Uterine smooth muscle cell (primary cell): ENCODE measurements at places on chromosomes 2 and 18. TPM values are rescaled to one million over a fixed set of nuclear protein-coding genes. Genes with fewer than 3 reads are reported as not detected.

The PRSS56 gene
- not detected in 2 replicates for total RNA-seq

The TUBB8B gene
- total RNA-seq, result not detected in 2 replicates

The SIGLEC15 gene
- total RNA-seq, result 0.87 and 1.2 TPM in 2 replicates

The ATF2 gene
- total RNA-seq, result 44.6 and 59.7 TPM in 2 replicates

The TNS1 gene
- total RNA-seq, result 64.6 and 97.8 TPM in 2 replicates

The STPG4 gene
- 0.12 and 0.44 TPM in 2 replicates for total RNA-seq

The TFCP2L1 gene
- total RNA-seq, result under 0.01 TPM in 2 replicates

The FTCDNL1 gene
- total RNA-seq, result 1.3 and 4.1 TPM in 2 replicates

The HSPD1 gene
- total RNA-seq, result 316 and 383 TPM in 2 replicates

The CCDC74B gene
- 7.5 and 9.8 TPM in 2 replicates for total RNA-seq

The STRADB gene
- total RNA-seq, result 56.7 and 57.8 TPM in 2 replicates

The IL1R2 gene
- not detected in 2 replicates for total RNA-seq

The MYO1B gene
- 86.9 and 109 TPM in 2 replicates for total RNA-seq

The PTPN2 gene
- 22.4 and 24.2 TPM in 2 replicates for total RNA-seq

The LYPD1 gene
- 0.22 and 1.1 TPM in 2 replicates for total RNA-seq

The ARPC2 gene
- total RNA-seq, result 300 and 448 TPM in 2 replicates

The NMUR1 gene
- under 0.01 TPM in 1 of 2 replicates, not detected in the other for total RNA-seq

The VIT gene
- 0.37 and 1.5 TPM in 2 replicates for total RNA-seq

The UGT1A5 gene
- total RNA-seq, result not detected in 2 replicates

The ADD2 gene
- 0.37 and 0.55 TPM in 2 replicates for total RNA-seq

The KIF3C gene
- 9.7 and 14.0 TPM in 2 replicates for total RNA-seq

The UGT1A8 gene
- 0.12 TPM in 1 of 2 replicates, not detected in the other for total RNA-seq

The ABCG5 gene
- not detected in 2 replicates for total RNA-seq

The TM4SF20 gene
- total RNA-seq, result not detected in 2 replicates

The TMEM169 gene
- total RNA-seq, result 0.37 and 0.66 TPM in 2 replicates

The MFSD6 gene
- total RNA-seq, result 10.7 and 12.2 TPM in 2 replicates

The PLCD4 gene
- 2.1 and 2.6 TPM in 2 replicates for total RNA-seq

The SCN1A gene
- 0.11 and 0.75 TPM in 2 replicates for total RNA-seq

The VWC2L gene
- under 0.01 TPM in 1 of 2 replicates, not detected in the other for total RNA-seq

The CNNM4 gene
- 5.4 and 5.6 TPM in 2 replicates for total RNA-seq

The SOX11 gene
- 0.37 and 0.66 TPM in 2 replicates for total RNA-seq

The MAPK4 gene
- not detected in 2 replicates for total RNA-seq

The PLGLB2 gene
- total RNA-seq, result 0.33 and 2.1 TPM in 2 replicates

The TYMS gene
- 18.0 and 49.2 TPM in 2 replicates for total RNA-seq

The MBP gene
- total RNA-seq, result 4.0 and 6.0 TPM in 2 replicates

The GRHL1 gene
- total RNA-seq, result under 0.01 and 0.37 TPM in 2 replicates

The REG3A gene
- total RNA-seq, result not detected in 2 replicates

The ESPNL gene
- total RNA-seq, result 4.5 and 9.2 TPM in 2 replicates

The CHRND gene
- total RNA-seq, result not detected in 2 replicates

The ASB18 gene
- total RNA-seq, result not detected in 2 replicates

The MAP3K19 gene
- total RNA-seq, result not detected in 2 replicates

The UGT1A6 gene
- not detected in 2 replicates for total RNA-seq

The KCNE4 gene
- total RNA-seq, result 12.6 and 13.9 TPM in 2 replicates

The ATAD2B gene
- total RNA-seq, result 12.0 and 15.4 TPM in 2 replicates

The CYS1 gene
- total RNA-seq, result 0.33 and 1.5 TPM in 2 replicates

The NETO1 gene
- total RNA-seq, result not detected in 2 replicates

The TANC1 gene
- total RNA-seq, result 12.4 and 27.7 TPM in 2 replicates

The C2orf78 gene
- total RNA-seq, result not detected in 2 replicates

The AKAIN1 gene
- not detected in 2 replicates for total RNA-seq

The CYP27C1 gene
- total RNA-seq, result not detected in 2 replicates

The SIX2 gene
- total RNA-seq, result 1.00 and 1.1 TPM in 2 replicates

The CRYGD gene
- total RNA-seq, result not detected in 2 replicates

The MARCO gene
- not detected in 2 replicates for total RNA-seq

The PSMA8 gene
- not detected in 2 replicates for total RNA-seq

The TNFAIP6 gene
- total RNA-seq, result 67.4 and 190 TPM in 2 replicates
